ENCODE measurements at places on chromosomes 1 and 21.

GRCh38 chr1:220887520-220888416 is 8.5 kb downstream of the HLX start:
- DNase-seq = no peak

DNA sequence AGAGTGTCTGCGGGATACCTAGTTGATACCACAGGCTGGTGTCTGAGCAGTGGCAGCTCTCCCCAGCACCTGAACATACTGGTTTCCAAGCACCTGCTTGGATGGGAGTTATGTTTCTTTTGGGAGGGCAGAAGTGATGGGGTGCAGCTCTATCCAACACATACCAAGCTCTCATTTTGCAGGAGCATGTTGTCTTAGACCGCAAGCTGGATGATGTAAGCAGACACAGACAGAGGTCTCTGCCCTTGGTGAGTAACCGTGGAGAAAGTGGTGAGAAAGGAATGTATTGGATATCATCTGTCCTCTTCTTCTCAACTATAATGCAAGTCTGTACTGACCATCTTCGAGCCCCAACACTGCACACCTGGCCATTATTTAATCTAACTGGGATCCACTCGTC is 37.4 kb downstream of the ZNF496 start:
- DNase-seq = no peak

GRCh38 chr21:17391811-17392340 is 121.0 kb upstream of the CXADR start:
- DNase-seq = no peak

GRCh38 chr1:182877842-182878241 is 38.7 kb downstream of the DHX9 start:
- DNase-seq = peak; percentile 58

DNA sequence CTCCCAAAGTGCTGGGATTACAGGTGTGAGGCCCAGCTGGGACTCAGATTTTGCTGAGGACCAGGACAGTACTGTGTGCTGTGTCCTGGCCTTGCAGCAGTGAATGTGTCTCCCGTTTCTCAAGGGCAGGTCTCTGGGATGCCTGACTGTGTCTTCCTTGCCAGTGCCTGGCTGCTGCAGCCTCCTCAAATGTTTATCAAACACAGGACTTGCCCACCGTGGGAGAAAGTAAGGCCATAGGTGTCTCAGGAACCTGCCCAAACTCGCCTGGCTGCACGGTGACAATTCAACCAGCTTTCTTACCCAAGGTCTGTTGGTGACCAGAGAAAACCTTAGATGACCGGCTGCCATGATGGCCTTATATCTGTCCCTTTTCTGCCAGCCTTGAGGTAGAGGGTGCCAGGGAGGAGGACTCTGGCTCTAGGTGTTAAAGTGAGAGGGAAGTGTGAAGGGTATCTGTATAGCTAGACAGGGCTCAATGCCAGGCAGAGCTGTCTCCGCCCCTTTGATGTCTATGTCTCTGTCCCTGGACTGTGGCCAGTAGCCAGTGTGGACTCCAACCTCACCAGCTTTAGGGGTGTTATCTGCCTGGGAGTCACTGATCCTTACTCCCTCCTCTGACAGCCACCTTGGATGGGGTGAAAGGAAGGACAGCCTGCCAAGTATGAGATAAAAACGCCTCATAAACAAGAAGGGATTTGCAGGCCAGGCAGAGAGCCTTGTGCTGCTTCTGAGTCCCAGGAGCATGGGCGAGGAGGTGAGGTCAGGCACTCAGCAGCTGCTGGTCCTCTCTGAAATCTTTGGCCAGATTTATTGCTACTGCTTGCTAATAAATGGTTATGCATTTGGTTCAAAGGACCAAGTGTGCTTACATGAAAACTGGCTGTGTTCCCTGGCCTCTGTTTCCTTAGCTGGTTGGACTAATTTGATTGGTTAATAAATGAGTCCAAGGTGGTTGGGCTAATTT is 22.3 kb downstream of the IL6R start:
- DNase-seq = no peak

- DNase-seq = no peak
These were observed 3.9 kb upstream of the SLC6A9 start for GRCh38 chr1:44034976-44035716.

- DNase-seq = no peak
These were observed 289.2 kb upstream of the DPYD start for GRCh38 chr1:98210064-98210463.

GRCh38 chr1:186617926-186618325 is 62.3 kb downstream of the PTGS2 start:
- no peak for DNase-seq

- no peak for DNase-seq
These were observed 11.2 kb downstream of the PTPRF start for GRCh38 chr1:43541721-43542401.

DNA sequence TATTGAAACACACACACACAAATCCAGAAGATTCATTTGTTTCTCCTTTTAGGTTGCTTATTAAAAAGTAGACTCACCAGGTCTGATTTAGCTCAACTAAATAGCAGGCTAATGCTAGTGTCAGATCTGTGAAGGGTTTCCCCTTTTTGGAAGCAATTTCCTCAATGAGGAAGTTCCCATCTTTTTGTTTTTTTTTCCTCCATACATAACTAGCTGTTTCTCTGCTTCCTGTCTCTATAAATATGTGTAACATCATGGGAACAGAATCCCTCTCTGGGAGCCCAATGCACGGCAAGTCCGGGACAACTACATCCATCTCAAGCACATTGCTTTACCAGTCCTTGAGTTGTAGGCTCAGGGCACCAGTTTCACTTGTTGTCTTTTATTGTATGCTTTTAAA is 1421.1 kb downstream of the PLA2G4A start:
- DNase-seq = no peak

- DNase-seq = no peak
These were observed 133.2 kb upstream of the KCNJ15 start for GRCh38 chr21:38123626-38124025.

GRCh38 chr1:46983830-46984586 is 39.5 kb upstream of the CYP4X1 start:
- DNase-seq = no peak

DNA sequence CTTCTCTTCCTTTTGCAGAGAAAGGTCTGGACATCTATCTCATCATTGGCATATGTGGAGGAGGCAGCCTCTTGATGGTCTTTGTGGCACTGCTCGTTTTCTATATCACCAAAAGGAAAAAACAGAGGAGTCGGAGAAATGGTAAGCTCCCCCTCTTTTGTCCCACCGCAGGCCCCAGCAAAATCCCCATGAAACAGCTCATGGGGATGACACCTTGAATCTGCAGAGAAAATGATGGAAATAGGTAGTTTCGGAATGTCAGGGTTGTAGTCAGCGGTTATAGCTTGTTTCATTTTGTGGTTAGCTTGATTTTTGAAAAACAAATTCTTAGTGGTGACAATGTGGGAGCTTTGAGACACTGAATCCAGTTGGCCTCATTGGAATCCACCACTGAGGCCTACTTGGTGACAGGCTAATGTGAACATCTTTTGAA is 10.3 kb downstream of the CD2 start:
- DNase-seq = peak; percentile 79

DNA sequence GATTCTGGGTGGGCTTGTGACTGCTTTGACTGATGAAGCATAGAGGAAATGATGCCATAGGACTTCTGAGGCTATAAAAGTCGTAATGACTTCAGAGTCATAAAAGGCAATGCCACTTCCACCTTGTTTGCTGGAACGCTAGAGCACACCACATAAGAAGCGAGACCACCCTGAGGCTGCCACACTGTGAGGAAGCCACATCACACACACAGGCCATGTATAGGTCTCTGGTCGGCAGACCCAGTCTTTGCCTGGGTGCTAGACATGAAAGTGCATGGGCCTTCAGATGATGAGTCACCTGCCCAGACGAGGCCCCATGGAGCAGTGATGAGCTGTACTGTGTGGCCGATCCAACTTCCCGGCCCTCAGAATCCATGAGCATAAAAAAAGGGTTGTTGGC is 14.2 kb upstream of the KANK4 start:
- DNase-seq = peak; percentile 32

DNA sequence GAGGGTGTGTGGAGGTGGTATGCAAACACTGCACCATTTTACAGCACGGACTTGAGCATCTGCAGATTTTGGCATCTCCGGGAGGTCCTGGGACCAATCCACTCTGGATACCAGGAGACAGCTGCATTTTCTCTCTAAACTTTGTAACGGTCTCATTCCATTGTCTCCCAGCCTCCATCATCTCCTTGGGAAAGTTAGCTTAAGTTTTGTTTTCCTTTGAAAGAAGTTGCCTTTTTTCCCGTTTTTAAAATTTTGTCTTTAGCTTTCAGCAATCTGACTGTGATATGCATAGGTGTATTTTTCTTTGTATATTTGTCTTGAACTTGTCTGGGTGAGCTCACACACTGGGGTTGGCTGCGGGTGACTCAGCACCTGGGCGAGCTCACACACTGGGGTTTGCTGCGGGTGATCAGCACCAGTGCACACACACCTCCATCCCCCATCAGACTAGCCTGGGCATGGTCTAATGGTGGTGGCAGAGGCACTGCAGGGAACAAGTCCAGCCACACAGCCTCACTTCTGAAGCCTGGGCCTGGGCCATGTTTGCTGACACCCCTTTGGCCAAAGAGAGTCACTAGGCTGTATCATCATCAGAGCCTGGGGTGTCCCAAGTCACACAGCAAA is 32.1 kb upstream of the COL18A1 start:
- no peak for DNase-seq

- DNase-seq = no peak
These were observed 7.6 kb upstream of the KRTAP19-8 start for GRCh38 chr21:31045841-31046240.
